Stimulated activated naive CD8-positive, alpha-beta T cell treated with anti-CD3 and anti-CD28 coated beads, Interleukin-15, Interleukin-2, amounts not matched to agents 100 U/mL and 50 U/mL, for 24 hours (primary cell): ENCODE measurements at places on chromosomes 2 and 18.

GRCh38 chr2:113185664-113186432, 12.1 kb downstream of the PSD4 start:
- no peak for DNase-seq

DNA sequence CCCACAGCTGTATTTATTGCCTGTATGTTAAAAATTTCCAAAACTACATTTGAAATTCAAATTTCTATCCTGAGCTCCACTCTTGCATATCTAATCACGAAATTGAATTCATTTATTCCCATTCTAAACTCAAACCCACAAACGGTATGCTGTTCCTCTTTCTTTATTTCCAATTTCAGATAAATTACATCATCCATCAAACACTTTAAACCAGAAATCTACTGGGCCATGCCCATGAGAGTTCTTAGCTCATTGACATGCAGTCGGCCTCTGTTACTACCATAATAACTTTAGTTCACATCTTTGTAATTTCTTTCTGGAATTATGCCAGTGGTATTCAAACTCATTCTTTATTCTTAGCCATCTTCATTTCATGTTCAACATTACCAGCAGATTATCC, 100.3 kb downstream of the COL3A1 start:
- no peak for DNase-seq

- DNase-seq: no peak
These were observed 311.9 kb downstream of the NRXN1 start for GRCh38 chr2:50719837-50720696.

DNA sequence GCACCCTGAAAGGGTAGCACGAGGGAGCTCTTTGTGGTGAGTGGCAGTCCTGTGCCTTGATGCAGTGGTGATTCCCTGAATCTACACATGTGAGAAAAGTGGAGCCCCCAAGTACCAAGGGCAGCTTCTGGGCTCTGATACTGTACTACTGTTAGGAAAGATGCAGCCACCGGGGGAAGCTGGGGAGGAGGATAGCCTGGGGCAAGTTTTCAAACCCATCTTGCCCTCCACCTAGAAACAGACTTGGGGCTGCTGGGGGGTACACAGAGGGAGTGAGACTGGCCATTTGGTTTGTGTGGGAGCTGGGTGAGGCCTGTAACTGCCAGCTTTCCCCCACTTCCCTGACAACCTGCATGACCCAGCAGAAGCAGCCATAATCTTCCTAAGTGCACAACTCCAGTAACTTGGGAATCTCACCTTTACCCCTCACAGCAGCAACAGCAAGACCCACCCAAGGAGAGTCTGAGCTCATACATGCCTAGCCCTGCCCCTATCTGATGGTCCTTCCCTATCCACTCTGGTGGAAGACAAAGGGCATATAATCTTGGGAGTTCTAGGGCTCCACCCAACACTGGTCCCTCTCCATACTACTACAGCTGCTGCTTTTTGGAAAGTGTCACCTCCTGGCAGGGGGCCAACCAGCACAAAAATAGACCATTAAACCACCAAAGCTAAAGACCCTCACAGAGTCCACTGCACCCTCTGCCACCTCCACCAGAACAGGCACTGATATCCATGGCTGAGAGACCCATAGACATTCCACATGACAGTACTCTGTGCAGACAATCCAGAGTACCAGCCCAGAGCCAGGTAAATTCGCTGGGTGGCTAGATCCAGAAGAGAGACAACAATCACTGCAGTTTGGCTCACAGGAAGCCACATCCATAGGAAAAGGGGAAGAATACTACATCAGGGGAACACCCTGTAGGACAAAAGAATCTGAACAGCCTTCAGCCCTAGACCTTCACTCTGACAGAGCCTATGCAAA, 8.2 kb downstream of the MALL start:
- DNase-seq: no peak

GRCh38 chr2:216572582-216573578, 60.3 kb upstream of the IGFBP2 start:
- DNase-seq: no peak

DNA sequence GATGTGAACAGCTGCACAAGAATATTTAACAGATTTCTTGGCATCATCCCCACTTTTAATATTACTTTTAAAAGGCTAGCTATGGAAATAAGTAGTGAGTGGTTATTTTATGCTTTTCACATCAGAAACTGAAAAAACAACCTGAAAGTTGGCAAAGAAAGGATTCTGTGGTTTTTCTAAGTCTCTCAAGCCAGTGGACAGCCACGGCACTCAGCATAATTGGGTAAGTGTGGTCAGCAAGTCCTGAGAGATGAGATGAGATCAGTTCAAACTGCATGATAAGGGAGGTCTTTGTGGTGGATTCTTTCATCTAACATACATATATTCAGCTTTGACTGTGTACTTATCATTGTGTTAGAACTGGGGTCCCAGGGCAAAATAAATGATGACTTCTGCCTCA, 105.2 kb downstream of the LYPD6B start:
- no peak for DNase-seq

DNA sequence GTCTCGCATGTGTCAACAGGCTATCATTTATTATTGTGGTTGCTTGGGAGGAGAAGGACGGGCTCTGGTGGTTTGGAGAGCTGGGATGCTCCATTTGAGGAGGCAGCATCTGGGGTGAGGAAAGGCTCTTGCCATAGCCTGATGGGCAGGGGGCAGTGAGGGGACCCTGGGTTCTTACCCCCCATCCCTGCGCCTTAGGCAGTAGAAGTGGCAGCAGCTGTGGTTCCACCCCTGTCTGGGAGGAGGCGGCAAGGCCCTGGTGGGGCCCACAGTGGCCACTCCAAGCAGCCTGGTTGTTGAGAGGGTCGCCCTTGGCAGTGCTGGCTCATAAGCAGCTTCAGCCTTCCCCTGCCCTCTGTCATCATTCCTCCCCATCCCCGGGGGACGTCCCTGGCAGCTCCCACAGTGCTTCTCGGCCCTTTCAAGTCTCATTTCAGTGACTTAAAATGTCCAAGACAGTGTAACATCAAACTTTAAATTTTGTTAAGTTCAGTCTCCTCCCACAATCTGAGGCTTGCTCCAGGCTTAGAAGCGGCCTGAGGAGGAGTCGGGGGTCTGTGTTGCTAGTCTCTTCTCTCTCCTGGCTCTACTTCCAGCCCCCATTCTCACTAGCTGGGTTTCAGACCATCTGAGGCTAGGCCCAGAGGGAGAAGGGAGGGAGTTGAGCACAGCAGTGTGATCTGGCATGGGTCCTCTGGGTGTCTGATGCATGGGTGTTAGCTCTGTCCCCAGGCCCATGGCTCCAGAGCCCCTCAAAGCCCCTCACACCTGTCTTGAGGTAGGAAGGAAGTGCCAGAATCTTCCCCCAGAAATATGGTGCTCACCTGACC, 34.9 kb upstream of the PTPN4 start:
- no peak for DNase-seq

- DNase-seq: no peak
These were observed 45.0 kb upstream of the ALPP start for GRCh38 chr2:232333361-232334135.

- no peak for DNase-seq
These were observed 632.2 kb downstream of the SLC4A3 start for GRCh38 chr2:220259662-220260061.

DNA sequence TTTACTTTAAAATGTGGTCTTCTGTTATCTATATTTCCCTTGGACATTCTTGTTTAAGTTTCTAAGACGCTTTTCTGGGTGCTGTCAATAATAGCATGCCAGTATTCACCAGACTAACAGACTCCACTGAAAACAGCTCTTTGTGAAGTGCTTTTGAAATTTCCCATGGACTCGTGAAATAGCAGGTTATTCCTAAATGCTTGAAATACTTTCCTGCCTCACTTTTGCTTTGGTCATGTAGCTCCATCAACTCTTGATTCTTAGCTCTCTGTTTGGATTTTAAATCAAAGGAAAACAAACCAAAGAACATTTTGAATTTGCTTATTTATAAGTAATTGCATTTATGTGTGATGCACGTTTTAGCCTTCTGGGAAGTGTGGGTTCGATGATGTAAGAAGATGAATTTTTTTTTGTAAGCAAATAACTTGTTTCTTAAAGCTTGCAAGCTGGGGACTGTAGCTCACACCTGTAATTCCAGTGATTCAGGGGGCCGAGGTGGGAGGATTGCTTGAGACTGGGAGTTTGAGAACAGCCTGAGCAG, 147.8 kb downstream of the WDSUB1 start:
- DNase-seq: no peak

DNA sequence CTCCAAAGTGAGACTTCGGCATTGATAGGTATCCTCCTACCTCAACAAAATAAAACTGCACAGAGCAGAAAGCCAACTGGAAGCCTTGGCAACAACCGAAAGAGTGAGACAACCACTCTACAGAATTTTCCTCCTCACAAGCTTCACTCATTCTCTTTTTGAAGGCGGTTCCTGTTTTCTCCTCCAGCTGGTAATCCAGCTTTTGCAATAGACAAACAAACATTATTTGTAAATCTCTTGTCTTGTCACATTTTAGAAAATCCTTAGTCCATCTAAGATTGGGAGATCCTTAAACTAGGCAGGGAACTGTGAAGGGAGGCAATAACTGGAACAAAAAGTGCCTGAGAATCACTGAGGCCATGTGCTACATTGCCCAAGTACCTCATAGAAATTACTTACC, 332.4 kb downstream of the BCL11A start:
- no peak for DNase-seq

- no peak for DNase-seq
These were observed 4.5 kb upstream of the FHL2 start for GRCh38 chr2:105403241-105403782.

DNA sequence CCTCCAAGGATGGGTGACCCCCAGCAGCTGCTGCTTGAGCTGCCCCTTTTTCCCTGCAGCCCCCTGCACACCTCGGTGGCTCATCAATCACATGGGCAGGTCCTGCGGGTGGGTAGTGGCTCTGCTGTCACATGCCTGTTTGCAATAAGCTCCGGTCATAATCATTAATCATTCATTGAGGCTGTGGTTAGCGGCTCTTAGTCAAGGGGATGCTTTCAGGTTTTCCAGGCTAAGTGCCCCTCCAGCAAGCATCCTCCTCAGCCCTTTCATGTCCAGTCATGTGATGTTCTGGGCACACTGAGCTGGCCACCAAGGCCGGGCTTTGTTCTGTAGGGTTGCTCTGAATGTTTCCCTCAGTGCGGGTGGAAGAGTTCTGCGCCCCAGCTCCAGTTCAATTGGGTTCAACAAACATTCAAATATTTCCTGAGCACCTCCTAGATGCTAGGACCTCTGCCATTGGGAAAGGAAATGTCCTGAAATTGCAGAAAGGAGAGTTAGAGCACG, 96.4 kb upstream of the LDAH start:
- no peak for DNase-seq

DNA sequence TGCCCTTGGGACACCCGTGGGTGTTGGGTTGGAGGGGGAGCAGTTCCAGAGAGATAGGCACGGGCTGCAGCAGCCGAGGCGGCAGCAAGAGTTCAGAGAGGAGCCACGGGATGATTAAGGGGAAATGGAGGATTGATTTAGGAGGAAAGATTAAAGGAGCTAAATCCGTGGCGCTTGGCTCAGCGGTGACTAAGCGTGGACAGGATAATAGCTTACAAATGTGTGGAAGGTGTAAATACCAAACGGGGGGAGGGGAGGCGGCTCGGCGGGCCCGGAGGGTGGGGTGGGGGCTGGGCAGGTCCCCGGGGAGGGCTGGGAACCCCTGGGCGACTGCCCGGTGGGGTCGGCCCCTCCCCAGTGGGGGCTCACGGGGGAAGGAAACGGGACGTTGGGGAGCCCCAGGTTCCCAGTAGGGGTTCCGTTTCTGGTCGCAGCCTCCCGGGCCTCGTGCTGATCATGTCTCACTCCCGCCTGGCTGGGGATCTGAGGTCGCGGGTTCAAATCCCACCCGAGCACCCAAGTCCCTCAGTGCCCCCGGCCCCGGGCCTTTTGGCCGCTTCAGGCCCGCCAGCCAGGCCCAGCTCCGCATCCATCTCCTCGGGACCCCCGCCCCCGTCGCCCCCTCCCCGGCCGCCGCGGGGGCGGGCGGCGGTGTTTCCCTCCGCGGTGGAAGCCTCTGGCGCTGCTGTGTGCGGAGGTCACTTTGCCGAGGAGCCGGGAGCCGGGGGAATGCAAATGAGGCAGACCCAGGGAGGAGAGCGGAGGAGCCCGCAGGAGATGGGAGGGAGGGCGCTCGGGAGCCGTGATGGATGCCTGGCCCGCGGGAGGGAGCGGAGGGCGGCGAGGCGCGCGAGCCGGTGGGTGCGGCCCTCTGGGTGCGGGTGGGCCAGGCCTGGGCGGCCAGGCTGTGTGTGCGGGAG, 8.1 kb downstream of the ASIC4 start:
- DNase-seq: no peak

GRCh38 chr2:129055824-129056223, 737.2 kb upstream of the HS6ST1 start:
- no peak for DNase-seq

- no peak for DNase-seq
These were observed 258.5 kb downstream of the KCNS3 start for GRCh38 chr2:18136881-18137475.

GRCh38 chr18:68387246-68387645, 327.7 kb downstream of the TMX3 start:
- no peak for DNase-seq

DNA sequence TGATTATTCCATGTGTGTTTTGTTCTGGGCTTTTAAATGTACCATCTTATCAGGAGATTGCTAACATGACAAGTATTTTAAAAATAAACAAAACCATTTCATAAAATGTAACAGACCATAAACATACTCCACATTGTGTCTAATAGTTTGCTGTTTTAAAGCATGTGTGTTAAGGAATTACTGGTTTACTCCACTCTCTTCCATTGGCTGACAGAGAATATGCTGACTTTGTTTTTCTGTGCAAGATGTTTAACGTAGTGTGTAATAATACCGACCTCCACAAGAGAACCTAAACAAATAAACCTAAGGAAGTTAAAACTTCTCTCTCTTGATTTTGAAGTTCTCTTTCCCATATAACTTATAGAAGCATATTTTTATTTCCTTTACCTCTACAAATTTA, 17.0 kb upstream of the TMEM18 start:
- no peak for DNase-seq

GRCh38 chr2:176479961-176480360, 210.7 kb downstream of the MTX2 start:
- no peak for DNase-seq

GRCh38 chr2:1915196-1915595, 170.9 kb upstream of the PXDN start:
- DNase-seq: no peak

- DNase-seq: no peak
These were observed 28.7 kb upstream of the IL1RL1 start for GRCh38 chr2:102282678-102283091.

DNA sequence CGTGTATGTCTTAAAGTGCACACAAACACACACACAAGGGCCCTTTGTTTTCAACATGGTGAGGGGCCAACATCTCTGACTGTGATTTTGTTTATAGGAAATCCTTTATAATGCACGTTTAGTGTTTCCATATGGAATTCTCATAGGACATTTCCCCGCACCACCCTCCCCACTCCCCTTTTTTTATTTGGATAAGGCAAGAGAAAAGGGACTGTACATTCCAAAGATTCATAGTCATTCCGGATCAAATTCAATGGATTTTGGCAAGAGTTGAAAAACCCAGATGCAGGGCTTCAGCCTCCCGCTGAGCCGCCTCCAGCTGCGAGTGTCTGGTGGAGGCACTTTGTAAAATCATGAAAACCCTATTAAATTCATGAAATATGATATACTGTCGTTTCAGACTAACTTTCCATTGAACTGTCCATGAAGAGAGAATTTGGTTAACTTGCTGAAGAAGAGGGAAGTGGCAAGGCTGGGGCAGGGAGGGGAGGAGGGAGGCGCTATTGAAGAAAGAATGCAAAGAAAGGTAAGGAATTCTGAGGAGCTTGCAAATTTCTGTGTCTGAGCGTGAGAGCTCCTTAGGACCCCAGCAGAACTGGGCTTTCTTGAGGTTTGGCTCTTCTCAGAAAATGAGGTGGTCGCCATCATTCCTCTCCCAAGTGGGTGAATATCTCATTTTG, 25.8 kb upstream of the SLC14A2 start:
- no peak for DNase-seq

- no peak for DNase-seq
These were observed 32.9 kb downstream of the KCNK3 start for GRCh38 chr2:26725521-26725820.
